NCI-H1694 treated with DMSO at 0.1 percent for 48 hours (cell line): ENCODE measurements at places on chromosomes 6 and 20.

GRCh38 chr6:7473805-7474719 lies 67.4 kb upstream of the DSP start:
- no peak for DNase-seq

DNA sequence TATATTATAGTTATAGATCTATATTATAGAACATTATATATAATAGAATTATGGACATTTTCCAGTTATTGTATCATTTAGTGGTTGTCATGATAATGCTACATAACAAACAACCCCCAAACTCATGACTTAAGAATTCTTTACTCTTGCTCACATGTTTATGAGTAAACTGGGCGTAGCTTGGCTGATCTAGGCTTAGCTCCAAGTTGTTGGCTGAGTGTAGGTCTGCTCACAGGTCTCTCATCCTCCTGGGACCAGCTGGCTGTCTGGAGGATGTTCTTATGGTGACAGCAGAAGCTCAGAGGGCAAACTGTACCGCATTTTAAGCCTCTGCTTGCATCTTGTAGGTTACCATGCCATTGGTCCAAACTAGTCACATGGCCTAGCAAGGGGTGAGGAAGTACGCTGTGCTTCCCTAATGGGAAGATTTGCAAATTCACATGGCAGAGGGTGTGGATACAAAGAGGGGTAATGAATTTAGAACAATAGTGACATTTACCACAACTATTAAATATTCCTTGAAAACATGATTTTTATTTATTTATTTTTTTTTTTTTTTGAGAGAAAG lies 34.2 kb downstream of the ARHGAP40 start:
- no peak for DNase-seq

GRCh38 chr6:1296542-1296941 lies 15.4 kb upstream of the FOXQ1 start:
- DNase-seq, result no peak

DNA sequence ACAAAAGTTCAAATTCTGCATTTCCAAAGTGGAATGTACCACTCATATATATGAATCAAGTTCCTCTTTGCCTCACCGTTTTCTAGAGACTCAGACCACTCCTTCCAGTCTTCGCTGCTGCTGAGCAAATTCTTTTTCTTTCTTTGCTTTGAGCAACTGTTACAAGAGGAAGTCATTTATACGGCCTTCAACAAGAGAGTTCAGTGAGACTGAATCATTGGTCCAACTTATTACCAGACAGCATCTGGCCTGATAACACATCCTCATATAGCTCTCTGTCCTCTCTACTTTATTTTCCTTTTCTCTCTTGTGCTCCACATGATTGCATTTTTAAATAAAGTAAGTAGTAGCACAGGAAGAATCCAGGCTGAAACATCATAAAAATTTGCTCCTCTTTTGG lies 652.7 kb downstream of the PHF3 start:
- DNase-seq, result no peak

DNA sequence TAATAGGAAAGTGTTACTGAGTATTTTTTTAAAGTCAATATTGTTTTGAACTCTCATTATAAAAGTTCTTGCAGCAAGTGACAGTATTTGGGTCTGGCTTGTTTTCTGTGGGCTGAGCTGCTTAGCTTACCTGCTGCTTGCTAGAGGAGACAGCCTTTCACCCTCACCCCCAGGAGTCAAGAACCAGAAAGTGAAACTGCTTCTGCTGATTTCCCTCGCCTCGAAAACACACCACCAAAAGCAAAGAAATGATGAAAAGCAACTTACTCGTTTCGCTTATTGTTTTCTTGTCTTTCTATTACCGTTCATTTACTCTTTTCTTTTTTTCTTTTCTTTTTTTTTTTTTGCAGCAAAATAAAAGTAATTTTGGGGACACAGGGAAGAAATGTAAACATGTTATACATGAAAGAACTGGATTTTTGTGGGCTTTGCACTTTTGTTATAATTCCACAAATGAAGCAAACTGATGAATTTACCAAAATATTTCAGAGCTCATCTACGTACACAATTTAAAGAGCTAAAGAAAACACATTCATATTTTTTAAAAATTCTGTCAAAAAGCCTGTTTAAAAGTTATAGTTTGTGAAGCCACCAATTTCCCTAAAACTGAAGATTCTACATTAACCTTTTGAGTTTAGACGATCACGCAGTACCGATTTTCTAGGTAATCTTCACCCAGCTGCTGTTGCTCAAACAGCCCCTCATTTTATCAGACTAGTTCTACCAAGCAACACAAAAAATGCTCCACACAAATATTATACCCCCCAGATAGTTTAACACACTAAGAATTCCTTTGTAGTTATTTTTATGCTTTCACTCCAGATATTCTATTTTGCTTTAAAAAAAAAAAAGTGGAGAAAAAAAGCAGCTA lies 1.7 kb downstream of the SCML4 start:
- no peak for DNase-seq

GRCh38 chr6:127119102-127120022 lies 891 bp downstream of the RSPO3 start:
- no peak for DNase-seq

DNA sequence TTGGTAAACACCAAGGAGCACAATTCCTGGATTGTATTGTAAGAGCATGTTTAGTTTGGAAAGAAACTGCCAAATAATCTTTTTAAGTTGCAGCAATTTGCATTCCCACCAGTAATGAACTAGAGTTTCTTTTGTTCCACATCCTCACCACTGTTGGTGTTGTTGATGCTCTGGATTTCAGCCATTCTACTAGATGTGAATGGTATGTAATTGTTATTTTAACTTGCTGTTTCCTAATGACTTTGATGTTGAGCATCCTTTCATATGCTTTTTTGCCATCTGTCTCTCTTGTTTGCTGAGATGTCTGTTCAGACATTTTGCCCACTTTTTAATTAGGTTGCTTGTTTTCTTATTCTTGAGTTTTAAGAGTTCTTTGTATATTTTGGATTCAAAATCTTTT lies 1654.1 kb downstream of the GRIK2 start:
- DNase-seq, result no peak

GRCh38 chr6:36443471-36444428 lies 950 bp downstream of the KCTD20 start:
- peak; percentile 26 for DNase-seq

DNA sequence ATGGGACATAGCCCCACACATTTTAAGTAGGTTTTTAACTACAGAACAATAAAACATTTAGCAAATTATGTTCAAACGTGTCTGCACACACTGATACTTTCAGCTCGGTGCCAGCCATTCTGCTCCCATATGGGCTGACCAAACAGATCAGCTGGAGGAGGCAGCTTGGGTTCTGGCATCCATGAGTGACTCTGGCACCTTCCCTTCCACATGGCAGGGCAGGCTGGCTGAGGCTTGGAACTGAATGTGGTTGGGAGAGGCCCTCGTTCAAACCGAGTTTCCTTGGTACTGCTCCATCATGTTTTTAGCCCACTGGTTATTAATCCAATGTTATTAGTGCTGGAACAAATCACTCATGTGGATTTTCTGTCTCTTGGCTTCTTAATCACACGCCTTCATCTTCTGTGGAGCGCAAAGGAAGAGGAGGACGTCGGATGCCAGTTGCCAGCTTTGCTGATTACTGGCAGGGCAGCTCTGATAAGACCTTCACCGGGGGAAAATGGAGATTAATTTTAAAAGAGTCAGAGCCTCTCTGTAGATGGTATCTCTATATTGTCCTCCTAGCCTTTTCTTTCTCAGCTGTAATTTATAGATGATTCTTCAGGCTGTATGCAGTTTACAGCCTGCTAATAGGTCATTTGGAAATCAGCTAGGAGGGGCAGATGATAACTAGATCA lies 93.1 kb upstream of the TIAM2 start:
- DNase-seq, result peak; percentile 58

DNA sequence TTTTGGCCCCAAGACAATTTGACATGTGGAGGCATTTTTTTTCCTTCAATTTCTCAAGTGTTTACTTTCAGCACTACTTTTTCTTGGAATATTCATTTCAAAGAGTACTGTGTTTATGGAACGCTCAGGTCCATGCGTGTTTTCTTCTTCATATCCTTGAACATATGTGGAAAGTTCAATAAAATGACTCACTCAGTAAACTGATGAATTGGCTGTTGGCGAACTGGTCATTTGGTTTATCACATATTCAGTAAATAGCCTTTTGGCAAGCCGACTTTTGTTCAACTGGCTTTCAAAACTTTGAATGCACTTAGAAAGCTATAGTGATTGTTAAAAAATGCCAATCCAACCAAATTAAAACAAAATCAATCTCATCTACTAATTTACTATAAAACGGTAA lies 964.6 kb upstream of the SLC35B3 start:
- no peak for DNase-seq
